Pancreas (tissue), 10 donors: ENCODE measurements at places on chromosomes 6 and 20. TPM values are rescaled to one million over a fixed set of nuclear protein-coding genes. Genes with fewer than 3 reads are reported as not detected.

The IP6K3 gene
- total RNA-seq, result 0.24 TPM

The MICB gene
- 0.69 TPM for total RNA-seq

DNA sequence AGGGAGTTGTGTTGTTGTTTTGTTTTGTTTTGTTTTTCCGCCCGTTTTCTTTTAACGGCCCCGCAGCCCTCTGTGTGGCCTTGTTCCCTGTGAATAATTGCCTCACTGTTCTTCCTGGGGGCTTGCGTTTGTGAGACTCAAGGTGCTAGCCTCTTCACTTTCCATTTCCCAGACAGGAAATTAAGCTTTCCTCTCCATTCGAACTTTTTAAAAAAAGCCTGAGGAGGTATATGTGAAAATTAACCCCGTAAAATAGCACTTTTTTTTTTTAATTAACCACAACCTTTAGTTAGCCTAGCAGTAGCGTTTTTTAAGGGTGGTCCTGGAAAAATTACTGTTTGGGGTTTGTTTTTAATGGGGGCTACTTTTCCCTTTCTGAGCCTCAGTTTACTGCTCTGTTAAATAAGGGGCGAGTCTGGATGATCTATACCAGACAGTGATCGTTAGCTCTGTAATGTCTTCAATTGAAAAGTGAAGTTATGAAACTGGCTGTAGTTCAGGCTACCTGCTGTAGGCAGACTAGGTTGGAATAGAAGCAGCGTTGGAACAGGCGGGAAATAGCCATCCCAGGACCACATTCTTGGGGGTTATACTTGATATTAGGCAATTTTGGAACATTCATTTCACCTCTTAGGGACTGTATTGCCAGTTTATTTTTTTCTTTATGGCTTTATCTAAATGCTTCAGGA lies 1.7 kb downstream of the STX16 start:
- DNase-seq, result no peak

The EFCAB8 gene
- total RNA-seq, result 0.19 TPM

- no peak for DNase-seq
Observed at GRCh38 chr6:166743406-166744222, 116.6 kb upstream of the RPS6KA2 start.

DNA sequence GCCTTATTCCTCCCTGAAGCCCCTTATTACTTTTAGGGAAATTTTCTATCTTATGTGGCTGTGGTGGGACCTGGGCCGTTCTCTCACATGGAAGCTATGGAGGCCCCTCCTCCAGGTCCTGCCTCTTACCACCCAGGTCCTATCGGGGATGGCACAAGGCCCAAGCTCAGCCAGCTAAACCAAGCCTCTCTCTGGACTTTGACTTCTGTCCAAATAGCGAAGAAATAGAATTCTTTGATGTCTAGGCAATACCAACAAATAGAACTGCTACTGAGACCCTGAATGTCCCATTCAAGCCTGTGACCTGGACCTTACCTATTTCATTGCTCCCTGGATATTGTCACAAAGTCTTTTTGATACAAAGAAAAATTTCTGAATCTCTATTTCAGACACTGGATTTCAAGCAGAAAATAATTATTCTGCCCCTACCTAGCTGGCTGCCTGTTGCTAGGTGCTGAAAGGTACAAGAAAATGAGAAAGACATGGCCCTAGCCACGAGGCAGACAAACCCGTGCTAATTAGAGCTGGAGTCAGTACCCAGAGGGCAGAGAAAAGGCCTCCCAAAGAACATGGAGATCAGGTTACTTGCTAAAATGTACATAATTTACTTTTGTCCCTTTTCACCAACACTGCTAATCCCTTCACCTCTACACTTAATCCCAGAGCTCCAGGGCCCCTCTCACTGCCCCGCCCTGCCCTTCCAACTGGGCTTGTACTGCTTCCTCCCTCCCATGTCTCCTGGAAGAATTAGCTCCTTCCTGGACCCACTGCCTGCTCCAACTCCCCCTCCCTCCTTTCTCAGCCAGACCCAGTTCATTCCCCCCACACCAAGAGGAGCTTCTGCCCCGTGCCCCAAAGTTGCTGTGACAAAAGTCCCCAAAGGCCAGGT lies 15.5 kb upstream of the NNAT start:
- no peak for DNase-seq

The PGC gene
- total RNA-seq, result 6.2 TPM

The NFATC2 gene
- total RNA-seq, result 3.4 TPM

The CPNE5 gene
- 0.19 TPM for total RNA-seq

DNA sequence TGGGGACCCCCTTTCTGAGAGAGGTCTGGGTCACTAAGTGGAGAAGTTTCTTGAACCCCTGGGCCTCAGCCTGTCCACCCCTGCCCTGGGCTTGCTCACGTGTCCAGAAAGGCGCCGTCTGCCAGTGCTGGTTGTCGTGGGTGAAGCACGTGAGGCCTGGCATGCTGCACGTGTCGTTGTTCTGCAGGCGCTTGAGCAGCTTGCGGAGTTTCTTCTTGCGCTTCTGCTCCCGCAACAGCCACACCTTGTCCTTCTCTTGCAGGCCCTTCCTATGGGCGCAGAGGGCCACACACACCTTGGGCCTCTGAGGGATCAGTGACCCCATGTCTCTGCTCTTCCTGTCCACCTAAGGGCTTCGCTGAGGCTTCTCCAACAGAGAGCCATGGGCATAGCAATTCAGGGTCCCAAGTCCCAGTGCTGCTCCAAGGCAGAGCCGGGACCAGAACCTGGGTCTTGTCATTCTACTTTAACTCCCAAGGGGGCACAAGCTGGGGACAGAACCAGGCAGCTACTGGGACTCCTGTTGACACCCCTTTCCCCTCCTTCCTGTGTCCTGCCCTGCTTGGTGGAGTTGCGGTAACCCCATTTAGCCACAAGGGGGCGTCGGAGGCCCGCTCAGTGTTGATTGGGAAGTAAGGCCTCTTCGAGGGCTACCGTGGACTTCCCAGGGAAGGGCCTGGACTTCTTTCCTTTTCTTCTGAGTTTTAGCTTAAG lies 121.8 kb downstream of the SULF2 start:
- peak; percentile 90 for DNase-seq

The NRSN1 gene
- not detected for total RNA-seq

GRCh38 chr6:138246650-138247440 lies 28.6 kb upstream of the PBOV1 start:
- DNase-seq, result no peak

GRCh38 chr6:36845233-36845632 lies 6.0 kb upstream of the CPNE5 start:
- DNase-seq, result no peak

GRCh38 chr20:25547063-25547462 lies 38.3 kb downstream of the NINL start:
- DNase-seq, result no peak

The DNAH8 gene
- not detected for total RNA-seq

- no peak for DNase-seq
Observed at GRCh38 chr6:147900247-147900830, 391.8 kb downstream of the SAMD5 start.

DNA sequence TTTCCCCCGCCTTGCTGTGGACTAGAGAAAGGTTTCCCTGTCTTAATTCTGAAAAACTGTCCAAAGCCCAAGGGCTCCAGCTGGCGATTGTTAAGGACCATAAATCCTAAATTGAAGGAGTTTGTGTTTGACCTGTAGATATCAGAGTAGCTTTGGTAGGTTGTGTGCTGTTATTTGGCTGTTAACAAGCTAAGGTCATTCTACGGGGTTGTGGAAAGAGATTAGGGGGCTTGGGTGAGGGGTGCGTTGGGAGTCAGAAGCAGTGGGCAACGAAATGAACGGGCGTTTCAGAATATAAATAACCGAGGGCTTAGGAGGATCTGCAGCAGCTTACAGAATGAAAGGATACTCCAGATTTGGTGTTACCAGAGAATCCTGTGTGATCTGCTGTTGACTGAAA lies 32.6 kb upstream of the BTN3A2 start:
- no peak for DNase-seq

- no peak for DNase-seq
Observed at GRCh38 chr6:139081471-139081870, 52.9 kb downstream of the ABRACL start.

- no peak for DNase-seq
Observed at GRCh38 chr20:17343656-17344452, 117.0 kb downstream of the PCSK2 start.

DNA sequence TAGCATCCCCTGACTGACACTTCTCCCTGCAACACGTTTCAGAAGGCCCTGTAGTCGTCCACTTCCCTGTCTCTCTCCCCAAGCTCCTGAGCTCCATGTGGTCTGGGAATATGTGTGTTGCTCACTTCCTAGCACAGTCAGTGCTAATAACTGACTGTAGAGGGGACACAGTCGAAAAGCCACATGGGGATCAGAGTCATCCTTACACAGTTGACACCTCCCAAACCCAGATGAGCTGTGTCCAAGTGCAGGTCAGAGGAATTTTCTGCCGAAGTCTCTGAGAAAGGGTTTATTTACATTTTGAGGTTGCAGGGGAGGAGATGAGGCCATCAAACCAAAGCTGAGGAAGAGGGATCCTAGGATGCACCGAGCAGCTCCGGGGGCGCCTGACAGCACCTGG lies 3.5 kb upstream of the ADAM33 start:
- DNase-seq, result no peak

- no peak for DNase-seq
Observed at GRCh38 chr20:52933867-52934266, 38.3 kb upstream of the TSHZ2 start.

- DNase-seq, result no peak
Observed at GRCh38 chr6:127303917-127304316, 37.3 kb downstream of the RNF146 start.

- no peak for DNase-seq
Observed at GRCh38 chr20:44072384-44072783, 114.6 kb downstream of the JPH2 start.

The PRR18 gene
- total RNA-seq, result 0.06 TPM

The SALL4 gene
- 1.9 TPM for total RNA-seq

DNA sequence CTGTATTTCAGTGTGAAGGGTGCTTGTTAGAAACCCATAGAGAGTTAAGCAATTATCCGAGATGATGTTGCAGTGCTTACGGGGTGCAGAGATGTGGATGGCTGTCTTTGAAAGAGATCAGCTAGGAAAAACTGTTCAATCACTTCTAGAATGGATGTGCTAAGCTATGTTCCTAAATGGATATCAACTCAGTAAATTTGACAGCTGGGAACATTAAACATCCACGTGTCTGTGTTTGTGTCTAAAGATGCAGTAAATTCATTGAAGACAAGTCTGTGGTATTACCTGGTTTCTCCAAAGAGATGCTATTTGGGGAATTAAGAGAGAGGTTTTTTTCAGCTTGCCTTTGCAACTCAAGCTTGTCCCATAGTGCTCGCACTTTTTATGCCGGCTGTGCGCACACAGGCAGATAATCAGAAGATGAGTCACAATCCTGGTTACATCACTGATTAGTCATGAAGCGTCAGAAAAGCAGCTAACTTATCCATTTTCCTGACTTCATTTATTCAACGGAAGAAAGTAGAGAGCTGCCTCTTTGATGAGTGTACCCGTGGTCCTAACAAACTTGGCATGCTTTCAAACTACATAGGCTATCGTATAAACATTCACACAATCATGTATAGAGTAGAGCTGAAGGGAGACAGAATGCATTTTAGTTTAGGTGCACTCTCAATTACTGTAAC lies 691.7 kb upstream of the SLC35B3 start:
- DNase-seq, result no peak

DNA sequence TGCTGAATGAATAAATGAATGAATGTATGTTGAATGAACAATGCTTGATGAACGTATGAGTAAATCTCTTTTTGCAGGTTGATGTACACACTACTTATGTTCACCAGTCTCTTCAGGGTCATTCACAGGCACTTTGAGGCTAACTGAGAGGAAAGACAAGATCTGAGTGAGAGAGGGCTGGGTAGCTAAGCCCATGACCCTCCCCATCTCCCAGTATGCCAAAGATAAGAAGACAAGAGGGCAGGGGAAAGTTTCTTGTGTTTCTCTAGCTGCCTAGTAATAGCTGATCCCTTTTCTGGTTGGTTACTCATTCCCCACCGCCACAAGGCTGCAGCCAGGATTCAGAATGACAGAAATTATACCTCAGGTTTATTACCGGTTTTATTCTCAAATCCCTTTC lies 90.7 kb downstream of the CEP57L1 start:
- no peak for DNase-seq

The CALHM5 gene
- total RNA-seq, result 0.41 TPM

DNA sequence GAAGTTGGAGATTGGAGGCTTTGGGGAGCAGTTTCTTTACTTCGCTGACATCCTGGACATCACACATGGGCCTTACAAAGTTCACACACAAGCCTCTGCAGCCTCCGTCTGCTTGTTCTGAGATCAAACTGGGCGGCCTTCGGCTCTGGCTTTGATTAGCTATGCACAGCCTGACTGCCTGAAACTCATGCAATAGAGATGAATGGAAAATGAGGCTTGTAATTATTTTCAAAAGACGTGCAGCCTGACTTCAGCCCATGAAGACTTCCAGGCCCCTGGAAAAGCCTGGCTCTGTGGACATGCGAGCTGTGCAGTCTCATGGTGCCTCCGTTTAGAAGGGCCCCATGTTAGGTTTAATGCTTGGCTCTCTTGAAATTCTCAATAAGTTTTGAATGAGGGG lies 480.5 kb upstream of the SULF2 start:
- no peak for DNase-seq

The CRISP2 gene
- not detected for total RNA-seq

DNA sequence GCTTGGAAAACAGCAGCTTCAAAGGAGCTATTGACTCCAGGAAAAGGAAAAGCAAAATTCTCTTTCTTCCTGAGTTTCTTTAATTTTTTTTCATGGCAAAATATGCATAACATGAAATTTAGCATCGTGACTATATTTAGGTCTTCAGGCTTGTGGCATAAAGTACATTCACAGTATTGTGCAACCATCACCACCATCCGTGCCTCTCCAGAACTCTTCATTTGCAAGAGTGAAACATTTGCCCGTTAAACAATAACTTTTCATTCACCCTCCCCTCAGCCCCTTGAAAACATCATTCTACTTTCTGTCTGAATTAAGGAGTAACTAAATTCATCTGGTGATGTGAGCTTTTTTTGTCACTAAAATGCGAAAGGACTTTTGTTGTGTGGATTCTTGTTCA lies 251.7 kb downstream of the PHACTR1 start:
- no peak for DNase-seq

DNA sequence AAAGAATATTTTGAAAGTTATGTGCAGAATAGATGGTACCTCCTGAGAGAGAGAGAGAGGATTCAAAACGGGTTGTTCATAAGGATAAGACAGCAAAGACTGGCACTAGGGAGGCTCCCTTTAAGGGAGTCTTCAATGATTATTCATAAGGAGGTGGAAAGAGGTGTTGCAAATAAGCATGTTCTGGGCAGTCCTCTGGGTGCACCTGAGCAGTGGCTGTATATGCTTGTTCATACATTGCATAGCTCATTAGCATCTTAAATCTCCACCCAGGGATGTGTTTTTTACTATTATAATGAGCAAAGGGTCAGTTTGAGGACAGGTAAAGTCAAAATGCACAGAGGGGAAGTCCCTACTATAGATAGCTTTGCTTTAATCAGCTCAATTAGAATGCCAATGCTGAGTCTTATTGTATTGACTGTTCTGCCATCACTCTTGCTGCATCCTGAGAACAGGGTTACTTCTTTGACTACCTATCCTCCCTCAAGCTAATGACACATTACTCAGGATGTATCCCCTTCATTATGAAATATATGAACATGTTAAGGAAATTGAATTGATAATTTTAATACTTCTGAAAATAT lies 10.0 kb upstream of the SIRPG start:
- no peak for DNase-seq
